Activated CD4-positive, alpha-beta T cell treated with anti-CD3 and anti-CD28 coated beads for 4 hours (primary cell): ENCODE measurements at places on chromosomes 7 and 10.

GRCh38 chr10:3935933-3936359 lies 150.9 kb upstream of the KLF6 start:
- DNase-seq = no peak

- no peak for DNase-seq
Measured at GRCh38 chr10:33653584-33654367, 319.3 kb upstream of the NRP1 start.

- no peak for DNase-seq
Measured at GRCh38 chr10:100970914-100971811, 1.9 kb downstream of the SEMA4G start.

DNA sequence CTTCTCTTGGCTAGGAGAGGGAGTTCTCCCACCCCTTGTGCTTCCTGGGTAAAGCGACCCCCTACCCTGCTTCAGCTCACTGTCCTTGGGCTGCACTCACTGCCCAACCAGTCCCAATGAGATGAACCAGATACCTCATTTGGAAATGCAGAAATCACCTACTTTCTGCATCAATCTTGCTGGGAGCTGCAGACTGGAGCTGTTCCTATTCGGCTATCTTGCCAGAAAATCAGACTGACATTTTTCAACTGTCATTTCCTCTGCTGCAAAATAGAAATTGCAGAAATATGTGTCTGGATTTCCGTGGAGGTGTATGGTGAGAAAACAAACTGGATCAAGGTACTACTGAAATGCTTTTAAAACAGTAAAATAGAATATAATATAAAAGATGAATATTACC lies 43.0 kb upstream of the CYP2C18 start:
- no peak for DNase-seq

DNA sequence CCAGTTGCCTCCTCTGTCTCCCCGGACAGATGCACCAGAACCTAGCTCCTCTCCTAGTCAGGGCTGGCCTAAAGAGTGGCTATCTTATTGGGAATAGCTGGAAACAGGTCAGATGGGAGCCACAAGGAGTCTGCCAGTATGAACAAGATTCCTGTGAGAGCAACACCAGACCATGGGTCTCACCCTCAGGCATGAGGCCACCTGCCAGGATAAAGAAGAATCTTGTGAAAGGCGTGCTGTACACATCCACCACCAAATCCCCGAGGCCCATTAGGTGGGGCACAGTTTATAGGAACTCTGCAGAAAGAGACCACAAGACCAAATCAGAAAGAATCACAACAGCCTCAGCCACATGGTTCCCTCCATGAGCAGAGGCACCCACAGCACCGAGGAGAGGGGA lies 325.9 kb downstream of the TNS3 start:
- no peak for DNase-seq

- no peak for DNase-seq
Measured at GRCh38 chr10:9596368-9596920, 1421.2 kb upstream of the CELF2 start.

DNA sequence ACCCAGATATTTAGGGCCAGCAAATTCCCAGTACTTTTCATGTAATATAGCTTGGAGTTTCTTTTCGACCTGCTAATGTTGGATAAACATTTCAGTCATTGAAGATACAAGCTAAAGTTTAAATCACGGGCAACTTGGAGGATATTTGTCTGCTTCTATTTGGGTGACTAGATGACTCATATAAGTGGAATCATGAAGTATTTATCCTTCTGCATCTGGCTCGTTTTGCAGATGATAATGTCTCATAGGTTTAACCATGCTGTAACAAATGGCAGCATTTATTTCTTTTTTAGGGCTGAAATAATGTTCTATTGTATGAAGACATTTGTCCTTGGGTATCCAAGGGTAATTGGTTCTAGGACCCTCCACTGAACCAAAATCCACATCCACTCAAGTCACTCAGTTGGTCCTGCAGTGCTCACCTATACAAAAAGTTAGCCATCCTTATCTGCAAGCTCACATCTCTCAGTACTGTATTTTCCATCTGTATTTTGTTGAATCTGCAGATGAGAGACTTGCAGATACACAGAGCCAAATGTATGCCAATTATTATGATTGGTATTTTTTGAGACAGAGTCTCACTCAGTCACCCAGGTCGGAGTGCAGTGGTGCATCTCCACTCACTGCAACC lies 187.2 kb upstream of the CSTF2T start:
- DNase-seq = no peak

DNA sequence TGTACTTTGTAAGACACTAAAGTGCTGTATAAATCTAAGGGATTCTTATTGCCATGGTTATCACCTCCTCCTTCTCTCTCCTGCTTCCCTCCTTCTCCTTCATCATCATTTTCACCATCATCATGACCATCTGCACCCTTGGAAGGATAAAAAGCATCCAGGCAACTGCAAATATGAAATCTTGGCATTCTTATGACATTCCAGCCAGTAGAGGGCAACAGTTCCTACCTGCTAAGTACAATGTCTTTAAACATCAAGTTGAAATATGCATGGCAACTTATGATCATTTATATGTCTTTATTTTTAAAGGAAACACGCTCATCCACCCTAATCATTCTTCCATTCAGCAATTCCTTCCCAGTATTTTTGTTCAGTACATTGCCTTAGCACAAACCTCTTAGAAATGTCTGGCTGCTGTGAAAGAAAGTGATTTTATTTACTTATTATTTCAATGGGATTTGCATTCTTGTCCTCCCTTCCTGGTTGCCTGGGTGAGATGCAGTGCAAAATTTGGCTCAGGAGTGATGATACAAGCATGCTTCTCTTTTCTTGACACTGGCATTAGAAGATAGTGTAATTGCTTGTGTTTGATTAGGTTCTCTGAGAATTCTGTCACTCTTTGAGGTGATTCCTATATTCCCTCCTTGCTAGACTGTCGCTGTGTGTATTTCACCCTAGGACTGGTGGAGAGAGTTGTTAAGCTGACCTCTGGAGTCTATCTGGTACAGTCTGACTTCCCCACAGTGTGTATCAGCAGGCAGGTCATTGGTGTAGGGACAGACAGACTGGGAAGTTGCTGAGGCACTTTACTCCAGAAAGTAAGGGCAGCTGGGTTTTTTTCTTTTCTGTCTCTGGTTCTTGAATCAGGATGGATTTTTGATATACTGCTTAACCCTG lies 188.5 kb upstream of the BMPER start:
- no peak for DNase-seq

DNA sequence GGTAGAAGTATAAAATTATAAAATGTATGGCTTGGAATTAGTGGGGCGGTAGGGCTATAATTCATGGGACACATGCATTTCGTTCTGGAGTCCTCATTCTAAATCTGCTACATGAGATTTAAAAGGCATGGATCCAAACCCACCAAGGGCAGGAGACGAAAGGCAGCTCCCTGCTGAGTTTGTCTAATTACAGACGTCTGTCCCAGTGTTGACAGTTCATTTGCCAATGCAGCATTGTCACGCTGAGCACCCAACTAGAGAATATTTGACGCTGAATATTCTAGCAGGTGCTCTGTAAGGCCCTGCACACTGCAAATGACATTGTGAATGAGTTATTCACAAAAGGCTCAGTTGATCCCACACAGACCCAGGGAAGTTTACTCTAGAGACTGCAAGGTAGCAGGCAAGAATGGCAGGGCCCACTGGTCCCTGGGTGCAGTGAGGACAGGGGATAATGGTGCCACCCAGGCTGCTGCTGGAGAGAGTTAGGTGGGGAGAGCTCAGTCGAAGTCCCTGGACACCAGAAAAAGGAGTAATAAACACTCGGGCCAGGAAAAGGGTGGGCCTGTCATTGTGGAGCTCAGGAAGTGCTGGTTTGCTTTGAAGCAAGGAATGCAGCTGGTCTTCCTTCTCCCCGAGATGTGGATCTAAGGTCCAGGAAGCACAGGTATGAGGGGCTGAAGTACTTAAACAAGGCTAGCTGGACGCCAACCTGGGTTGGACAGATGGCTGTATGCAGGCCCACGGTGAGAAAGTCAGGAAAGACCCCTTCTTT lies 75.0 kb upstream of the JCAD start:
- no peak for DNase-seq

DNA sequence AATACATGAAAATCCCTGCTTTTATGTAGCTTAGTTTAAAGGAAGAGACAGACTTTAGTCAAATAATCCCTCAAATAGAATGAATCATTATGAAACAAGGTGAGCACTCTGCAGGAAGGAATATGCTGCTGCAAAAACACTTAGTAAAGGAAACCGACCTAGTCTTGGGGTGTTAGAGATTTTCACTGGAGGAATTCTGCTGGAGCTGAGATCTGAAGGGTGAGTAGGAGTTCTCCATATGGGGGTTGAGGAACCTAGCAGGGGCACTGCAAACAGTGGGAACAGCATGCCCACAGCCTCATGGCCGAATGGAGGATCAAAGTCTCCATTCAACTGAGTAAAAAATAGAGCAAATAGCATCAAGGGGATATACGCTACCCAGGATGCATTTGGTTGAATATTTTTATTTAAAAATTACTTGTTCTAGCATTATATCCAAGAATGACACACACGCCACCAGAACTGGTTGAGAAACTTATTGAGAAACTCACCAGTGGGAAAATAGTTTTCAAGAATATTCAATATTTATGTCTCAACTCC lies 3.5 kb downstream of the ITIH2 start:
- no peak for DNase-seq

DNA sequence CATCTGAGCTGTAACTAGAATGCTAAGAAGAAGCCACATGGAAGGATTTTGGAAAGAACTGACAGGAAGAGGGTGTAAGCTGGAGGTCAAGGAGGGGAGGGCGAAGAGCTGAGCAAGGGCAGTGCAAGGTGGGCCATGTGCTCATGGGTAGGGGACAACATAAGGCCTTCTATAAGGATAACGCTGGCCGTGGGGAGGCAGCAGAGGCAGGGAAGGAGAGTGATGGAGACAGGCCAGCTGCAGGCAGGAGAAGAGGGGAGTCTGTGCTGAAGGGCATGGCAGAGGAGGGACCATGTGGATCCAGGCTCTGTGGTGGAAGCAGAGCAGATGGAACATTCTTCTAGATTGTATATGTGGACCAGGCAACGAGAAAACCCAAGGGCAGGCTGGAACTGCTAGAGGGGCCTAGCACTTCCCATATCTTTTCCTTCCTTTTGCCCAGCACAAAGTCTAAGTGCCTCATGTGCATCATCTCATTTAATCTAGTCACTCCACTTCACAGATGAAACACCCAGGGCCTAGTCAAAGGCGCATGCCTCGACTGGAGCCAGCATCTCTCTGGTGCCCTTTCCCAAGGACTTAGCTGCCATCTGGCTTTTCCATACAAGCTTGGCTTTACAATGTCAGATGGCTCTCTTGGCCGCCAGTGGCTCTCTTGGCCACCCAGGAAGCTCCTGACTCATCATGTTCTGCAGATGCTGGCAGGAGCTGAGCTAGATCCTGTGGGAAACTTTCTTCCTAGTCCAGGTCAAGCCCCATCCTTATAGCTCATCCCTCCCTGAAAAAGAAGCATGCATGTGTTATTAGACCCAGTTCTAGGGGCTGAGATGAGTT lies 6.6 kb downstream of the LRRC18 start:
- no peak for DNase-seq

DNA sequence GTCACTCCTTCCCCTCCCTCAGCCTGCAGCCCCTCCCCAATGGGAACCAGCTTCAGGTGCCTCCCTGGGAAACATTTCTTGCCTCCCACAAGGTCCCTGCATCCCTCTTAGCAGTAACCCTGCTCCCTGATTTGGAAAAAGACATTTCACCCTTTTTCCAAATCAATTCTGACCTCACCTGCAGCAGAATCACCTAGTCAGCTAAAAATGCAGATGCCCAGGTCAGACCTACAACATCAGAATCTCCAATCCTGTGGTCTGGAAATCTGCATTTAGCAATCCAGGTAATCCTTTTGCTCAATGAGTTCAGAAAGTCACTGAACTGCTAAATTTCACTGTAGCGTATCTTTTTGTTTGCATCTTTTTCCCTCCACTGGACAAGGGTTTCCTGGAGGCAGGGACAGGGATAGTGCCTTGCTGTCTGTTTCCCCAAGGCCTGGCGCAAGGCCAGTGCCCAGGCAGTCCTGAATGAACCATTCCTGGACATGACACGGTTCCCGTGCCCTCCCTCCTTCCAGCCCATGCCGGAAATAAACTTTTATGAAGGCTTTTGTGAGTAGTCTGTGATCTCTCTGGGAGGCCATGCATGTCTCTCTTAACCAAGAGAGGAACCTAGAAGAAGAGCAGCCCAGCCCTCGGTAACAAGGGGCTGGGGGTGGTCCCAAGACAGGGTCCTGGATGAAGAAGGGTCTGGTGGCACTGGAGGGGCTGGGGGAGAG lies 44.0 kb downstream of the COL13A1 start:
- no peak for DNase-seq

- no peak for DNase-seq
Measured at GRCh38 chr7:36986511-36986933, 262.2 kb upstream of the AOAH start.

GRCh38 chr10:130138479-130138866 lies 2.3 kb downstream of the GLRX3 start:
- peak; percentile 34 for DNase-seq

- no peak for DNase-seq
Measured at GRCh38 chr7:97499204-97499603, 232.7 kb upstream of the TAC1 start.

GRCh38 chr10:3071405-3072198 lies 4.3 kb downstream of the PFKP start:
- peak; percentile 60 for DNase-seq

DNA sequence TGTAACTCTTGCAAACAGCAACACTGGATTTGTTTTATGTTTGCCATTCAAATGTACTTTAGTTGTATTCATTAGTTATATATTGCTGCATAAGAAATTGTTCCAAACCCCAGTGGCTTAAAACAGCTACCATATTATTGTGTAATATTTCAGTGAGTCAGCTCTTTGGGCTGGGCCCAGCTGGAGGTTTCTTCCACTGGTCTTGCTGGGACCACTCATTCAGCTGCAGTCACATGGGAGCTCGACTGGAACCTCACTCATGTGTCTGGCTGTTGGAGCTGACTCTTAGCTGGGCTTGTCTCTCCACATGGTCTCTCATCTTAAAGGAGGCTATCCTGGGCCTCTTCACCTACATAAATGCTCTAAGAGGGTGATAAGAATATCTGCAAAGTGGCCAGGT lies 23.2 kb upstream of the PIP4K2A start:
- no peak for DNase-seq

DNA sequence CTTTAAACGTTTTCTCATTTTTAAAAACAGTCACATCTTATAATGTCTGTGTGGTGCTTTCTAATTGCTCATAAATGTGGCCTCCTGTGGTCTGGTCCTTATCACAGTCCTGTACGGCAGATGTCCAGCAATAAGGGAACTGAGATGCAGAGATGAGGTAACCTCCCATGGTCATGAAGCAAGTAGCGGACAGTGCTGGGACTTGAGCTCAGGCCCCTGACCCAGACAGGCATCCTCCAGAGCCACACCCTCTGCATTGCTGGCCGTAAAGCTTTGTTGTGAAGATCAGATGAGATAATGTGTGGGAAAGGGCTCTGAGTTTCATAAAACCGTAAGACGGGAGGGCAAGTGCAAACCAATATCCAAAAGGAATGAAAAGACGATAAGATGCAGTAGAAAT lies 48.2 kb downstream of the DYNC2I1 start:
- no peak for DNase-seq

- no peak for DNase-seq
Measured at GRCh38 chr10:73743327-73743904, 756 bp upstream of the SEC24C start.

GRCh38 chr7:27132214-27132613 lies 1.7 kb upstream of the HOXA4 start:
- no peak for DNase-seq

GRCh38 chr7:15747301-15747700 lies 60.8 kb upstream of the MEOX2 start:
- no peak for DNase-seq
